Stimulated activated CD4-positive, alpha-beta T cell treated with anti-CD3 and anti-CD28 coated beads, TNF-alpha, amount 100 ng/mL, for 4 hours (primary cell): ENCODE measurements at places on chromosomes 1 and 21.

DNA sequence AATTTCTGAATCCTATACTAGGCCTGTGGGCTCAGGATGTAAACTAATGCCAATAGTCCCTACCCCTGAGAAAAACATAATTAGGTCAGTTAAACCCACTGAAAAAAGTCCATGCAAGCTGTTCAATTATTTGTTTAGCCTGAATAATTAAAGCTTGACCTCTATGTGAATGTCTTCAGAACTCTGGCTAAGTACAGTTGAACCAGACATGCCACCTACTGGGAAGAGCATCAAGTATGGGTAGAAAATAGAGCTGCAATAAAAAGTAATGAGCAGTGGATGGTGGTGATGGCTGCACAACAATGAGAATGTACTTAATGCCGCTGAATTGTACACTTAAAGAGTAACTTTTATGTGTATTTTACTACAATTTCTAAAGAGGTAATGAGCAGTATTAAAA lies 23.6 kb upstream of the SLC19A2 start:
- DNase-seq: no peak

DNA sequence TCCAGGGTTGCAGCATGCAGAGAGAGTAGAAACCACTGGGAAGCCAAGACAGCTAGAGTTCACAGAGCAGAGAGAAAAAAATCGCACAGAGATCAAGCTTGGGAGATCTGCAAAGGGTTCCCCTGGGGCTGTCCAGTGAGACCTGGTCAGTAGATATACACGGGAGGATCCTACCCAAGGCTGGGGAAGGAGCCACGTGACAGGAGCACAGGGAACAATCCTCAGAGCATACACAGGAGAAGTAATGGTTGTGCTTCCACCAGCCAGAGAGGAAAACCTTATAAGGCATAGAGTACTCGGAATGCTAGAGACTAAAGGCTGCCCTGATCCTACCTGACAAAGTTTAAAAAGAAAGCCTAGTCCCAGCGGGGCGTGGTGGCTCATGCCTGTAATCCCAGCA lies 53.9 kb downstream of the GABPA start:
- DNase-seq: no peak

DNA sequence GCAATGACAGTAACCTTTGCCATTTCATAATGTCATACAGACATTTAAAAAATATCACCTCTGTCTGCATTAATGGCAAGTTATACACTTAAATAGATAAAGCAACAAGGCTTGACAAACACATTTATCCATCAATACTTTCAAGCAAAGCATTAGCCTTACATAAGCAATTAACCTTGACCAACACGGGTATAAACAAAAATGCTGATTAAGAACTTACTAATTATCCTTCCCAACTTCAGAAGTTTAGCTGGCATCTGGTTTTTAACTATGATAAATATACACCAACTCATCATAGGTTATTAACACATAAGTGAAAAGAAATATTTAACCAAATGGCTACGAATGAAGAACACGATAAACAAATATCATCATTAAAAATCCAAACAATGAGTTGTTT lies 188.5 kb downstream of the SMYD3 start:
- no peak for DNase-seq

GRCh38 chr1:47513393-47513792 lies 75.5 kb downstream of the FOXD2 start:
- DNase-seq: no peak

GRCh38 chr1:221310180-221310579 lies 430.9 kb downstream of the HLX start:
- no peak for DNase-seq
